ENCODE measurements at places on chromosomes 7 and 10. TPM values are rescaled to one million over a fixed set of nuclear protein-coding genes. Genes with fewer than 3 reads are reported as not detected.
A peak's percentile ranks its signal among the peaks of the same experiment; 100 is the strongest.

Gene GIMAP5
- 13.4 TPM for total RNA-seq

- DNase-seq = no peak
Measured at GRCh38 chr10:104232613-104233102, 494 bp upstream of the CFAP43 start.

DNA sequence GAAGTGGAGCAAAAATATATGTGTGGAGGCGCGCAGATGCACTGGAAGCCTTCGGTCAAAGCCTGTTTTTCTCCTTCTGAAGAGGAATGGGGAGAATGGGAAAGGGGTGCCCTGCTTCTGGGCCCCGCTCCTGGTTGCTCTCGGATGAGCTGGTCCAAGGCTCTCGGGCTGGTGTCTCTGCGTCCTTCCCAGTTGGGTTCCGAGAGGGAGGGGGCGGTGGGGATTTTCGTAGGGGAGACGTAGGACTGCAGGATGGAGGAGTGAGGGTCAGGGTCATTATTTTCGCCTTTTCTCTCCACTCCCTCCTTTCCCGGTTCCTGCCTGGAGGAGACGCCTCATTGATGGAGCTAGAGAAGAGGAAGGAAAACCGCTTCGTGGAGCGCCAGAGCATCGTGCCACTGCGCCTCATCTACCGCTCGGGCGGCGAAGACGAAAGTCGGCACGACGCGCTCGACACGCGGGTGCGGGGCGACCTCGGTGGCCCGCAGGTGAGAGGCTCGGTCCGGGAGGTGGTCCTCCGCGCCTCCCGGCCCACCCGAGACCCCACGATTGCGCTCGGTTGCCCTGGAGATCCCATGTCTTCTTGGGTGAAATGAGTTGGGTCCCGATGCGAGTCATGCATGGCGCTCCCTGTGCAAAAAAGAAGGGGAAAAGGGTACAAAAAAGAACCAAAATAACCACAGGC, 790 bp downstream of the ADAM22 start:
- DNase-seq = peak; percentile 59

GRCh38 chr7:18468795-18469194, 26.8 kb upstream of the HDAC9 start:
- no peak for DNase-seq

- DNase-seq = no peak
Measured at GRCh38 chr7:11620406-11621253, 211.4 kb downstream of the THSD7A start.

DNA sequence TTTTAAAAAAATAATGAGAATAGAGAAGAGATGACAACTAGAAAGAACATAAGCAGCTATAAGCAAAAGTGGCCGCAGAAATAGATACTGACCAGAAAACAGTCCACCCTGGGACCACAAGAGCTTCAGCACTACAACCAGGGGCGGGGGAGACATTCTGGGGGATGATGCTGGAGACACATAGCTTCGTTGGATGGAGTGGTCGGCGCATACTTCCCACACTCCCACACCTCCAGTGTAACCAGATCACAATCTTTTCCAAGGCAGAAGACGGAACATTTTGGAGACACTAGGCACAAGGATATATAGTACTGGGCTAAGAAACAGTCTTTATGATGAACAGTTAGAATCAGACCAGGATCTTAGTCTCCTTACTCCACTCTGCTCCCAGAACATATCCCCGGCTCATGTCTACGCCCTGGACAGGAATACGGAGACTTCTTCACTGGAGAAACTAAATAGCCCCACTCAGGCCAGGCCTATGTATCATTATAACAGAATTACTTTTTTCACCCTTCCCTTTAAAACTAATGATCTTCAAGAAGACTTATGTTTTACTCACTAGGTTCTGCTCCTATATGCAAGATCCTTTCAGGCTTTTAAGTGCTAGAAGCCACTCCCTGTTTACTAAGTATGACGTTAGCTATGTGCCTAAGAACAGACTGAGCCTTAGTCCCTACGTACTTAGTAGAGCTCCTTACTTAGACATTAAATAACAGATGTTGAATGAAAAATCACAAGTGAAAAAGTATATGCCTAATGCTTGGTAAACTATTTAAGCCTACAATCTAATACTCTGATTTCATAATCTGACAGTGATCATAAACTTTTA, 169.6 kb downstream of the SRPK2 start:
- DNase-seq = no peak

GRCh38 chr7:130309986-130310385, 17.0 kb downstream of the CPA4 start:
- DNase-seq = no peak

- DNase-seq = no peak
Measured at GRCh38 chr10:31102421-31102820, 70.8 kb upstream of the ZNF438 start.

GRCh38 chr7:132063800-132064199, 507.4 kb upstream of the PODXL start:
- DNase-seq = no peak
